Sigmoid colon (tissue), 7 donors: ENCODE measurements at places on chromosomes 3 and 15. TPM values are rescaled to one million over a fixed set of nuclear protein-coding genes. Genes with fewer than 3 reads are reported as not detected.

- DNase-seq: no peak
These were observed 1.4 kb downstream of the MTMR10 start for GRCh38 chr15:30990036-30990435.

- DNase-seq: peak; percentile 71
These were observed 33.4 kb downstream of the ZXDC start for GRCh38 chr3:126442094-126442855.

DNA sequence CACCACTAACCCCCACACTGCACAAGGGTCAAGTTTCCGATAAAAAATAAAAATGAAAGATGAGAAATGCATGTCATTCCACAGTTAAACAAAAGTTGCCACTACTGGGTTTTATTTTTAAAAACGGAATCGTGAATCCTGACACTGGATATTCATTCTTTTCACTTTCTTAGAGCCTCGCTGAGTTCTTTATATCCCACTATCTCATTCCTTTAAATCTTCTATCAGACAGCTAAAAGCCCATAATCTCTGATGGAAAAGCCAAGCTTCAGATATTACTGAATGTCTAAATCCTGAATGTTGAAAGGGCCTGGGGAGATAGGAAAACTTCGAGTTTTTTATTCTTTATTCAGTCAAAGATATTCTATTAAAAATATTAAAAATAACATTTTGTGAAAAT is 11.7 kb downstream of the RIOX2 start:
- no peak for DNase-seq

DNA sequence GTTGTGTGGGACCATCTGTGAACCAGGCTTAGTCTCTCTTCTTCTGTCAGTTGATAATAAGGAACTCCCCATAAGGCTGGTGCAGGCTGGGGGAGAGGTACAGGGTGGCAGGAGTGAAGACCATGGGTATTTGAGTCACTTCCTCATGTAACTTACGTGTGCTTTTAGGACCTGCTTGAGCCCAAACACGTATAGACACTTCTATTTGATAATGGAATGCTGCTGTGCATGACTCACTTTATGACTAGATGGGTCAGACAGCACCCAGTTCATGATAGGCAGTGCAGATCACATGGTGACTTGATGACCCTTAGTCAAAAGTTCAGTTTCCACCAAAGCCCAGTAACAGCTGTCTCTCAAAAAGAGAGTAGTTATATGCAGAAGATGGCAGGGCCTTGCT is 490.9 kb downstream of the ZBBX start:
- no peak for DNase-seq

GRCh38 chr3:66320390-66320789 is 99.6 kb downstream of the SLC25A26 start:
- DNase-seq: no peak

DNA sequence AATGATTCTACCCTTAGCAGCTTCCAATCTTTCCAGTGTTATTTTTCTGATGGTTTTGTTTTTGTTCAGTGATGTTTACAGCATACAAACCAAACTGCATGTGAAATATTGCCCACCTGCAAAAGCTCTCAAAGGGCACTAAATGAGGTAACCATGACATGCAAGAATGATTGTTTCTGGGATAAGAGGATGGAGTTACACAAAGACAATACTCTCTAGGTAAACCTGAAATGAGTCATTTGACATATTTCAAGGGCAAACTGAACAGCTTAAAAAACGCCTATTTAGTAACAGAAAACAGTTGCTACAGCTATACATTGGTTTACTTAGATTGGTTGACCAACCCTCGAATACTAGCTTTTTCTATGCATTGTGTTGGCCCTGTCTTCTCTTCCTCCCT is 481.7 kb downstream of the ZPLD1 start:
- DNase-seq: no peak

DNA sequence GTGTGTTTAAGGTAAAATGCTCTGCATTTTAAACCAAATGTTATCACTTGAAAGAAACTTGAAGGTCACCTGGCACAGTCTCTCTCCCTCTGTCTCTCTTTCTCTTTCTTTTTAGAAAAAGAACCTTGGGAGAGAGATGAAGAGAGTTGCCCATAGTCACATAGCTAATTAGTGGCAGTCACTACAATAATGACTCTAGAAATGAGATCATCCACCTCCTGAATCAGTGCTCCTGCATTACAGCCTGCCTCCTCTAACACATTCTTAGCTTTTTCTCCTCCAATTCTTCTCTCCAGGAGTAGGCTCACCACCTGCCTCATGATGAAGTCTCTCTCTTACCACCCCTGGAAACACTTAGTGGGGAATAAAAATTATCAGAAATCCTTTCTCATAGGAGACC is 2.5 kb downstream of the MYH15 start:
- no peak for DNase-seq

GRCh38 chr3:42071904-42072812 is 19.0 kb upstream of the TRAK1 start:
- peak; percentile 96 for DNase-seq

GRCh38 chr3:10483364-10483675 is 22.1 kb downstream of the ATP2B2 start:
- DNase-seq: no peak

GRCh38 chr3:114392831-114393230 is 99.0 kb downstream of the TIGIT start:
- DNase-seq: no peak

DNA sequence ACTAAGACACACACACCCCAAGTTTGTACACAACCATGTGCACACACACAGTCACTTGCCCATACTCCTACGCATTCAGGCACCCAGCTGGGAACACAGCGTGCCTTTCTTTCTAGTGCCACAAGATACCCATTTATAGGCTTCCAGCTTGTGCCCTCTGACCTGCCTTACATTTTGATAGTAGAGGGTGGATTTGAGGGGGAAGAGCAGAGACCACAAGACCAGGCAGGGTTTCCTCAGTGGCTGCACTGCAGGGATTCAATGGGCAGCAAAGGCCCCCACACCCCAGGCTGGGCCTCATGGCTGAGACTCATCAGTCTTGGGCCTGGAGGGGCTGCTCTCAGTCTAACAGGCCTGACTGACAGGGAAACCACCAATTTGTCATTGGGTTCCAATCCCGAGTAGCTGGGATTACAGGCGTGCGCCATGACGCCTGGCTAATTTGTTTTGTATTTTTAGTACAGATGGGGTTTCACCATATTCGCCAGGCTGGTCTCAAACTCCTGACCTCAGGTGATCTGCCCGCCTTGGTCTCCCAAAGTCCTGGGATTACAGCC is 18.8 kb upstream of the ANKDD1A start:
- no peak for DNase-seq

Gene P2RY1
- 4.1 TPM for polyA plus RNA-seq

Gene ATP8B4
- polyA plus RNA-seq: 1.7 TPM

Gene VGLL3
- 4.8 TPM for polyA plus RNA-seq

Gene SCAMP5
- polyA plus RNA-seq: 2.4 TPM

Gene PLOD2
- 36.7 TPM for polyA plus RNA-seq

Gene LYZL4
- polyA plus RNA-seq: not detected

Gene RETNLB
- 48.6 TPM for polyA plus RNA-seq
